ENCODE measurements at places on chromosomes 12 and 14. TPM values are rescaled to one million over a fixed set of nuclear protein-coding genes. Genes with fewer than 3 reads are reported as not detected.

Gene KRT71
- total RNA-seq = not detected

Gene GARIN6
- not detected for total RNA-seq

Gene PARPBP
- 13.0 TPM for total RNA-seq

Gene DLK1
- total RNA-seq = not detected

Gene RIN3
- 7.3 TPM for total RNA-seq

Gene P2RX2
- total RNA-seq = not detected

All from fibroblast of villous mesenchyme (primary cell).